ENCODE measurements at places on chromosomes 5 and 9.

- DNase-seq = no peak
Measured at GRCh38 chr5:156254196-156254595, 72.8 kb upstream of the SGCD start.

DNA sequence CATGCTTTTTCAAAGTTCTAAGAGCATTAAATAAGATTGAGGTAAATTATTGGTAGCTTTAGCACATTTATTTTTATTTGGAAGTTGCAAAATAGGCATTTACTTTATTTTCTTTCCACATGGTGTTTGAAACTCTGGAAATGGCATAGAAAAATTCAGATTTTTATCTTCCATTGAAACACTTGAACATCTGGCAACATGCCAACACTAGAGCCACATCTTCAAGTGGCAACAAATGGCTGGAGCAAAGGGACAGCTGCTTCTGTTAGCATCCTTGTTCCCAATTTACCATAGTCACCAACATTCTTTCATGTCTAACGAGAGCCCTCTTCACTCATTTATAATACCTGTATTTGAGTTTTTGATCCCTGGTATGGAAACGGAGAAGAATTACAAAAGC is 539.9 kb downstream of the ZNF608 start:
- no peak for DNase-seq

DNA sequence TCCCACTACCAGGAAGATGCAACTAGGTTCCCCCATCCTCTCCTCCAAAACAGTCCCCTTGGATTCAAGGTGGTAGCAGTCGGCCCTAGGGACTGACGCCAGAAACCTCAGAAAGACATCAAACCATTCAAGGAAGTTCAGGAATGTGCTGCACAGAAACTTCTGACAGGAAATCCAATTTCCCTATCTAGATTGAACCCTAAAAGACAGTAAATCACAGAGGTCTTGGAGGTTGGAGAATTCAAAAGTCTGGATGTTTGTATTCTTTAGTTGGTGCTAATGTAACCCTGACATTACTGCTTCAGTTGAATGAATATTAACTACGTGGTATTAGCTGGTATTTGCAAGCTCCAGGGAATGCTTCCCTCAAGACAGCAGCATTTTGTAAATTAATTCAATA is 125.3 kb downstream of the SYK start:
- no peak for DNase-seq

GRCh38 chr5:160451281-160451680 is 29.6 kb downstream of the PTTG1 start:
- no peak for DNase-seq
